Naive thymus-derived CD4-positive, alpha-beta T cell (primary cell): ENCODE measurements at places on chromosomes 4 and X.

DNA sequence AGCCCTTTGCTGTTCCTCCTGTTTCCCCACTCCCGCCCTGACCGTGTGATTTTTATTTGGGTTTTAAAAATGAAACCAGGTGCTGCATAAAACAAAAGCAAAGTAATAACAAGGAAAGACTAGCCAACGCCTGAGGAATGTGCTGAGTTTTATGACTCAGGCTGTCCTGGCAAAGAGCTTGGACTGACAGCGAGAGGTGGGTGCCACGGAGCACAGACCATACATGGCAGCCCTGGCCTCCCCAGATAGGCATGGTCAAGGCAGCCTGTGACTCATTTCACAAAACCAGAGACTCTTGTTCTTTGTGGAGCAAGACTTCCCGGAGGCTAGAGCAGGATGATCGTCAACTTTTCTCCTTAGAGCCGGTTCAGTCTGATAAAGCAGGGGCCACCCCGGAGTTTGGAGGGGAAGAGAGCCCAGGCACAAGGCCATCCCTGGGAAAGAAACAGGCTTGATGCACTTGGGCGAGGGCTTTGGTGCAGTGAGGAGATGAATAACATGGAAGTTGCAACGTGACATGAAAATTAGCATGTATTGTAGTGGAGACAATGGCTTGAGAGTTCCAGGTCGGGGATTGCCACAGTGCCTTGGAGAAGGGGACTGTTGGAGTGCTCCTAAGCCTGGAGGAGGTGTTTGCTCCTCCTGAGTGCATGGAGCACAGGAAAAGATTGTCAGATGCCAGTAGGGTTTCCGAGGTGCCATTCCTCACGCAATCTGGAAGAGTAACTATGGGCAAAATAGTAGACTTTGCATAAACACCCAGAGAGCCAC lies 54.8 kb downstream of the C4orf51 start:
- DNase-seq, result no peak

DNA sequence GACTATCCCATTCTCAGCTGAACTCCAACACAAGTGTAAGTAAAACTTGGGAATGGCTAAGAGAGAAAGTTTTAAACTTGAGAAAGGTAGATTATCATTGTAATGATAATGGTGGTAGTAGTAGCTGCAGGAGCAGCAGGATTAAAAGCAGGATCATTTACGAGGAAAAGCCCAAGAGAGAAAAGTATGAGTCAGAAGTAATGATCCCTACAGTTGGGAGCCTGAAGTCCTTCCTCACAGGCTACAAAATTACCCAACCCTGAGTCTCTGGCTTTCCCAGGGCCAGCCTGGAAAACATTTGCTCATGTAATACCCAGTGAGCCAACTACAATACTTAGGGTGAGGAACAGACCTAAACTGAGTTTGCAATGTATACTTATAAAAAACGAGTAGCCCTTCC lies 4.4 kb upstream of the PRDM8 start:
- DNase-seq, result no peak

GRCh38 chr4:78298618-78299017 lies 241.5 kb downstream of the FRAS1 start:
- DNase-seq, result no peak

DNA sequence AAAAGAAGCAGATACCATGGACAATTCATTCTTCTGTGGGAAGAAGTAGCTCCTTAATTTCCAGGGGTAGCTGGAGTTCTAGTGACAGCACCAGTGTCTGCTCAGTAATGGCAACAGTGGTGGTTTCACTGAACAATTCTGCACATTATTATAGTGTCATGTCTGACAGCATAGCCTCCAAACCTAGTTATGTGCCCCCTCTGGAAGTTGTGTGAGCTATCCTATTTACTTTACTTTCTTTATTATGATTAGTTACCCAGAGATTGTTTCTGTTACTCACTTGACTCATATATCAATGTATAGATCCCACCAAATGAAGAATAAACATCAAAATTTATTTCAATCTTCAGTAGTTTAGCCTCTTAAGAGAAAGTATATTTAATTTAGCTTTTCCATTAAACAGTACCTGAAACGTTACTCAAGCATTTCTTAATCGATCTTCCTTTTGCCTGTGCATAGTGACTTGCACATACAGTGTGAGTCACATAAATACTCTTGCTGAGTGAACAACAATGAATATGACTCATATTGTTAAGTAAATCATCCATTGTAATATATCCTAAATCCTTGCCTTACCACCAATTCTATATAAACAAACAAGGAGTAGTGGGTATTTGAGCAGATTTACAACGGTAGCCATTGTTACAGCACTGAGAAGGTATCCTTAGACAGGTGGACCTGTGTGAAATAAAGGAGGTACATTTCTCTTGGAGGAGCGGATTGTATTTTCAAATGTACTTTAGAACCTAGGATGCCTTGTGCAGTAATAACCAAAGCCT lies 534.7 kb downstream of the ANKRD50 start:
- no peak for DNase-seq

- DNase-seq, result no peak
These were observed 16.3 kb downstream of the TACC3 start for GRCh38 chr4:1737666-1738065.
